ENCODE measurements at places on chromosomes 11 and 22.

GRCh38 chr22:29914165-29914564, 31.2 kb downstream of the MTMR3 start:
- no peak for DNase-seq

- DNase-seq: no peak
Observed at GRCh38 chr11:74276581-74276980, 34.9 kb downstream of the P4HA3 start.

- no peak for DNase-seq
Observed at GRCh38 chr22:49348631-49349030, 479.0 kb downstream of the BRD1 start.

DNA sequence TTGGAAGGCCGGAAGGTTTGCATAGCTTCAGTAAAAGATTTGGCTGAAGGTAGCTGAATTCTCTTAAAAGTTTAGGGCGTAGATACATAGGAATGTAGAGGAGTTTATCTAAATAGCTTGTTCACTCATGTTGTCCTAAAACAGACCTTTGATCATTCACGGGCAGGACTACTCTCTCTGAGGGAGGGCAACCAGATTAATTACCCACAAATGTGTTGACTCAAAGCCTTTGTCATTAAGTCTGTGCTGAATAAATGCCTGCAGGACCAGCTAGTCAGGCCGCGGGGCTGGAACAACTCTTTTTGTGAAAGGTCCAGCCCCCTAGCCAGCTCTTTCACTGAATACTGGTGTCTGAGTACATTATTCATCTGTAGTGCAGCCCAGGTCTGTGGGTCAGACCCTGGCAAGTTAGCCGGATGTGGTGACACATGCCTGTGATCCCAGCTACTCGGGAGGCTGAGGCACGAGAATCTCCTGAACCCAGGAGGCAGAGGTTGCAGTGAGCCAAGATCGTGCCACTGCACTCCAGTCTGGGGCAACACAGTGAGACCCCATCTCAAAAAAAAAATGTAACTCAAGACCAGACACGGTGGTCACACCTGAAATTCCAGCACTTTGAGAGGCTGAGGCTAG, 2.8 kb upstream of the FADD start:
- no peak for DNase-seq

DNA sequence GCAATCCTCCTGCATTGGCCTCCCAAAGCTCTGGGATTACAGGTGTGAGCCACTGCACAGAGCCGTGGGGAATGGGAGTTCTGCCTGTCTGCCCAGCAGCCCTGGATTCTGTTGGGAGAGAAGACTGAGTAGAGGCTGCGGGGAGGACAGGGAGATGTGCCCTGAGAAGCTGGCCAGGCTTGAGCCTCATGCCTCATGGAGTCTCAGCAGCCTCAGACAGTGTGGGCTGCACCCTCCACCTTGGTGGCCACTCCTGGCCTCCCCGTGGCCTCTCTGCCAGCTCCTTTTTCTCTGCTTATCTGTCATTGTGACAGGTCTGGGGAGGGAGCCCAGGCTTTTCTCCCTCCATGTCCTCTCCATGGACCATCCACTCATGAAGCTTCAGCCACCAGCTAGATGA, 43.2 kb downstream of the DKK3 start:
- no peak for DNase-seq

- no peak for DNase-seq
Observed at GRCh38 chr22:20227363-20227762, 40.8 kb downstream of the RTN4R start.

DNA sequence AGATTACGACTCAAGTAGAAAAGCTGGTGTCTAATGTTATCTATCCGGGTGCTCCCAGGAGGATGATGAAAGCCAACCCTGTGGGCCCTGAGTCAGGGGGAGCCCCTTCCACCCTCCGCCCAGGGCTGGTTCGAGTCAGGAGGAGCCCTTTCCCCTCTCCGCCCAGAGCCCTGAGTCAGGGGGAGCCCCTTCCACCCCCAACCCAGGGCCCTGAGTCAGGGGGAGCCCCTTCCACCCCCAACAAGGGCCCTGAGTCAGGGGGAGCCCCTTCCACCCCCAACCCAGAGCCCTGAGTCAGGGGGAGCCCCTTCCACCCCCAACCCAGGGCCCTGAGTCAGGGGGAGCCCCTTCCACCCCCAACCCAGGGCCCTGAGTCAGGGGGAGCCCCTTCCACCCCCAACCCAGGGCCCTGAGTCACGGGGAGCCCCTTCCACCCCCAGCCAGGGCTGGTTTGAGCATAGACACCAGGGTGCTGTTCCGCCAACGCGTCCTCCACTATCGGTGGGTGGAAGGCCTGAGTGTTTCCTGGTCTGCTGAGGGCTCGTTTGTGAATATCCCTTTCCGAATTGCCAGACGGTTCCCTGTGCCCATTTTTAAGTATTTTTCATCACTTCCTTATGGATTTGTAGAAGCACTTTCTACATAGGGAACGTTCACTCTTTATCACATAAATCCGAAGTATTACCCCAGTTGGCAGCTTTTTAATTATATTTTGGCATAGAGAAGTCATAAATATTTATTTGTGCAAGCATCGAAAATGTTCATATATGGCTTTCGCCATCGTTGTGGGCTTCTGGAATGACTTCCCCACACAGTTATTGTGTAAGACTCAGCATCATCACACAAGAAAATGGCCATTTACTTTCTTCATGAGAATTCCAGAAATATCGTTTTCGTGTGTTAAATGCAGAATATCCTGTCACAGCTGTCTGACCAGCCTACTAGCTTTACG, 380.6 kb downstream of the BRD1 start:
- DNase-seq: no peak

- DNase-seq: no peak
Observed at GRCh38 chr11:46902694-46903093, 15.7 kb downstream of the LRP4 start.

- DNase-seq: no peak
Observed at GRCh38 chr11:106904826-106905225, 113.5 kb downstream of the GUCY1A2 start.

DNA sequence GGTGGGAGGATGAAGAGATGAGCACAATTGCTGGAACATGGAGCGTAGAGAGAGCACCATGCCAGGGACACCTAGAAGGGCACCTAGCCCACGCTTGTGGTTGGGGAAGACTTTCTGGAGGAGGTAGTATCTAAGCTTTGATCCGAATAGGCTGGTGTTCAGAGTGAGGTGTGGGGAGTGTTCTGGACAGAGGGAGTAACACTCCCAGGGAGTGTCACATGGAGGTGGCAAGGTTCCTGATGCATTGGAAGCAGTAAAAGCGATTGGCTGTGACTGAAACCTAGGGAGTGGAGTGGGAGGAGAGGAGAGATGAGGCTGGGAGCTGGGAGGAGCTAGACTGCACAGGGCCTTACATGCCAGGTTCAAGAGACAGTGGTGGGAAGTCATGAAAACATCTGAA, 188.0 kb upstream of the NCAM1 start:
- no peak for DNase-seq

DNA sequence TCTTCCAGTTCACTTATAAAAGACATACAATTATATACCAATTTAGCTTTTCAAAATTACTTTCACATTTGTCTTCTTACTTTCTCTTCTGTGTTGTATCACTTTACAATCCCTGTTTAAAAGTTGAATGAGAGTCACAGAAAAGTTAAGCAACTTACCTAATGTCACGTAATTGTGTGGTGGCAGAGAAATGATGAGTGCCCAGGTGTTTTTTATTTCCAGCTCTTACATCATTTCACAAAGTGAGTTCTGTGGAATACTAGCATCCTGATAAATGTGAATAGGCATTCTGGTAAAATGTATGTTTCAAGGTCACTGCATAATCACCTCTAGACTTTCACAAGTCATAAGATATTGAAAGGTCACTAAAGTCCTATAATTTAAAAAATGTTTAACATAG, 133.0 kb upstream of the FIBIN start:
- DNase-seq: no peak

DNA sequence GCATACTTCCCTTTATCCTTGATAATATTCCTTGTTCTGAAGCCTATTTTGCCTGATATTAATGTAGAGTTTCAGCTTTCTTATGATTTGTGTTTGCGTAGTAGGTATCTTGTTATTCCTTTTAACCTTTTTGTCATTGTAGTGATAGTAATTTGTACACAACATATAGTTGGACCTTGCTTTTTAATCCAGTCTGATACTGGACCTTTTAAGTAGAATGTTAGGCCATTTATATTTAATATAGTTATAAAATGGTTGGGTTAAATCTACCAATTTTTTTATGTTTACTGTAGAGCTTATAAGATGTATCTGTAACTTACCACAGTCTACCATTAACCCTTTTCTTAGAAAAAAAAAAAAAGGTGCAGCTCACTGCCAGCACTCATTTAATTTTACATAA, 8.6 kb upstream of the PITPNB start:
- no peak for DNase-seq

DNA sequence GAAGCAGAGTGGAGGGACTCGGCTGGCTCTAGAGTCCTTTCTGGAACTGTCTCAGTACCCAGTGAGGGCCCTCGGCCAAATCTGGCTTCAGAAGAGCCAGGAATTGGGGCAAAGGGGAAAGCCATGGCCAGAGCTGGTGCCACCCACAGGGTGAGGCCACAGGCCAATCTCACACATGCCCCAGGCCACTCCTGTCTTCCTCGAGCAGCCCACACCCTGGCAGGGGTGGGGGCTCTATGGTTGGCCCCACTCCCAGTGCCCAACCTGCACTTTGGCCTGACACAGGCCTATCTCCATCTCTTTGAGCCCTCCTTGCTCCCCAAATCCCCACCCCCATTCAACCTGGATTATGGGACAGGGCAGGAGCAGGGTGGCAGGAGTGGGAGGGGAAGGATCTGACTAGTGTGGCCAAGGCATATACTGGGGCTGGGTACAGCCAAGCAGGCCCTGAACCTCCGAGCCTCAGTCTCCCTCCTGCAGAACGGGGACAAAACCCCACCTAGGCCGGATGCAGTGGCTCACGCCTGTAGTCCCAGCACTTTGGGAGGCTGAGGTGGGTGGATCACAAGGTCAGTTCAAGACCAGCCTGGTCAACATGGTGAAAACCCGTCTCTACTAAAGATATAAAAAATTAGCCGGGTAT, 6.9 kb downstream of the TST start:
- DNase-seq: no peak

DNA sequence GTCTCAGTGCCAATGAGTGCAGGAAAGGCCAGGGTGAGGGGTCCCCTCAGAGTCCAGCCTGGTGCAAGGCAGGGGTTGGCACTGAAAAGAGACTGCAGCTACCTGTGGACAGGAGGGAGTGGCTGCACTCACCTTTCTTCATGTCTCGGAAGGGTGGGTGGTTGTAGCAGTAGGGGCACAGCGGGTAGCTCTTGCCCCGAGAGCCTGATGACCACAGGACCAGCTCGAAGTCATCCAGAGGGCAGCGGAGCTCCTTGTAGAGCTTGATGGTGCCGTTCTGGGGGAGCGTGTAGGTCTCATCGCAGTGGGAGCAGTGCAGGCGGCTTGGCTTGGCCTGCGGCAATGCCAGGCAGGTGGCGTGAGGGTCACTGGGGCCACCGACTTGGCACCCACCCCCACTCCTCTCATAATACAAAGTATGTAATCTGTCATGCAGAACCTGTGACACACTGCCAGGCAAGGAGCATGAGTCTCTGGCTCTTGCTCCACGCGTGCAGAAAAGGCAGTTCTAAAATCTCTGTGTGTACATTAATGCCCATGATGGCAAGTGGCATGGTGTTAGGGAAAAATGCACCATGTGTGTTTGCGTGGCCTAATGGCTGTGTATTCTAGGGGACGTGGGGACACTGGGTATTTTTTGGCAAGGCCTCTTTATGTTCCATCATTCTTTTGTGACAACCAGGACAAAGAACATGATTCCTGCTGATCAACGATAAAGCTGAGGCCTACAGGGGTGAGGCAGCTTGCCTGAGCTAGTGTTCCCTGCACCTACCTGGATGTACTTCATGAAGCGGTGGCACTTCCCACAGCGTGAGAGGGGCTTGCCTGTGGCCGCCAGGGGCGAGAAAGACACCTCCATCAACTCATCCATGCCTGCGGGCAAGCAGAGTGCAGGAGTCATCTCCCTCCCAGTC, 6.0 kb upstream of the PPM1F start:
- DNase-seq: no peak

DNA sequence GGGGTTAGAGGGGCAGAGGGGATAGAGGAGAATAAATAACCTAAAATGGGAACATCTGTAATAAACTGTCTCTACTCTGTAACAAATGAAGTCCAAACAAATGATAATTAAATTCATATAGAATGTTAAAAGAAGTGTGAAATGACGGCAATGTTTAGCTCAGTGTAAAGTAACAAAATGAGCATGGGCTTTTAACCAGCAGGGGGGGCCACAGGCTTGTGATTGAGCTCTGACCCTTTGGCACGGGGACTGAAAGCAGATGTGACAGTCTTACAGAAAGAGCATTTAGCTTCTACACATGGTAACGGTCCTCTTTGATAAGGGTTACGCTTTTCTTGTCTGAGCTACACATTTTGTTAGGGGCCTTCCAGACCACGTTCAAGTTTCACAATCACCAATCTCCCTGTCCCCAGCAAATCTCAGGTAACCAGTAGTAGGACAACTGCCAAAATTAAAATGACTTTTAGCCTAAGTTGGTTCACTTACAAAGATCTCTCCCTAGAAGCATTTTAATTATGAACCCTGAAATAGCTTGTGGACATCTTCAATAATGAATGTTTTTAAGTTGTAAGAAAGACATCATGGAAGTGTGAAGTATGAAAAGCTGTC, 262.5 kb downstream of the DCDC1 start:
- no peak for DNase-seq

DNA sequence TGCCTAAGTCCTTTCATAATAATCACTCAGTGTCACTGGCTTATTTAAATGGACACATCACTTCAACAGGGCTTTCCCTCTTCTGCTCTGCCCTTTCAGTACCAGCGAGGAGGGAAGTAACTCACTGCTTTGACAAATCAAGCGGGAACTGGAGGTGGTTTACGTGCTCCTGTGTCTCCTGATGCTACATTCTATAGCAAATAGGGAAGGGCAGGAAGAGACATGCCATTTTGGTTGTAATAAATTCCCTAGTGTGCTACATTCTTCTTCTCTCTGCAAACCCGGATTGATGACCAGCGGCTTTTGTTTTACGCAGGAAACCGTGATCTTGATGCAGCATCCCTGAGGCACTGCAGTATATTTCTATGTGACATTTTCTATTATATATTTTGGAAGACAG, 371.1 kb upstream of the SYN3 start:
- no peak for DNase-seq

DNA sequence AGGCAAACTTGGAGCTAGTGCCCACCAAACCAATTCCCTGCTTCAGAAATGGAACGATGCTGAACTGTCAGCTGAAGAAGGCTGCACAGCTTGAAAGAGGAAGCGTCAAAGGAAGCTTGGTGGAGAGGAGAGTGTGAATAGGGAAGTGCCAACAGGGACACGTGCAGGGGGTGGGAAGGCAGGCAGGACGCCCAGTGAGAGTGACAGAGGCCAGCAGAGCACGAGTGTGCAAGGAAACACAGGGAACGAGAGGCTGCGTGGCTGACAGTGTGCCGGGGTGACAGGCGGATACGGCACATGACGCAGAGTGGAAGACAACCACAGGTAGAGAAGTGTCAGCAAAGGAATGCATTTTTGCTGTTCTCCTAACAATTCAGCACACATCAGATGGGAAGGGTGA, 196.4 kb downstream of the LARGE1 start:
- no peak for DNase-seq

GRCh38 chr11:31870609-31871309, 59.6 kb upstream of the PAX6 start:
- DNase-seq: no peak
